ENCODE measurements at places on chromosomes 2 and 18.

DNA sequence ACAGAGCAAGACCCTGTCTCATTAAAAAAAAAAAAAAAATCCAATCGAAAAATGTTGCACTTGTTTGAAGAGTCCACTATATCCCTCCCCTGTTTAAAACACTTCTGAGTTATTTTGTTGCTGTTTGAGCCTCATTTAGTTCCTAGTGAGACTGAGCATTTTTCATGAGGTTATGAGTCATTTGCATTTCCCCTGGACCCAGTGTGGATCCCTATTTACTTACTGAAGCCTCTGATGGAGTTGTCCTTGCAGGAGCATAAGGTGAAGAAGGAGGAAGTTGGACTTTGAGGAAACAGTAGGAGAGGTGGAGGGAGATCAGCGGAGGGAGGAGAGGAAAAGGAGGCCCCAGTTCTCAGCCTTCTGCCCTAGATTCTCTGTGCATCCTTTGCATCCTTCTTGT lies 5.1 kb downstream of the CXCR1 start:
- no peak for DNase-seq

DNA sequence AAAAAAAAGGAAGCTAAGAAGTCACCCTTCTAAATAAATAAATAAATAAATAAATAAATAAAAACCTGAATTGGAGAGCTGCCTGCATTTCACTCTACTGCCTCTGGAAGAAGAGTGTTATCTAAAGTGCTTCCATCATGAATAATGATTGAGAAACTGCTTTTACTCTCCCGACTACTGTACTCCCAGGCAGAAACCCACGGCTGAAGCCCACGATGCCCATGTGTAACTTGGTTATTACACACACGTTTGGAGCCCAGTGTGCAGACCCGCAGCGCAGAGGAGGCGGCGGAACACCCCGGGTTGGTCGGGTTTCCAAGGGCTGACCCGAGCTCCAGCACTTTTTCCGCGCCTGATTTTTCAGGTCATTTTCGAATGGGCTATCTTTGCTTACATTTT lies 697 bp upstream of the SPATS2L start:
- peak; percentile 83 for DNase-seq

- DNase-seq: no peak
These were observed 41.8 kb downstream of the OTX1 start for GRCh38 chr2:63092401-63092800.

- no peak for DNase-seq
These were observed 307.3 kb downstream of the NBAS start for GRCh38 chr2:15253835-15254286.

DNA sequence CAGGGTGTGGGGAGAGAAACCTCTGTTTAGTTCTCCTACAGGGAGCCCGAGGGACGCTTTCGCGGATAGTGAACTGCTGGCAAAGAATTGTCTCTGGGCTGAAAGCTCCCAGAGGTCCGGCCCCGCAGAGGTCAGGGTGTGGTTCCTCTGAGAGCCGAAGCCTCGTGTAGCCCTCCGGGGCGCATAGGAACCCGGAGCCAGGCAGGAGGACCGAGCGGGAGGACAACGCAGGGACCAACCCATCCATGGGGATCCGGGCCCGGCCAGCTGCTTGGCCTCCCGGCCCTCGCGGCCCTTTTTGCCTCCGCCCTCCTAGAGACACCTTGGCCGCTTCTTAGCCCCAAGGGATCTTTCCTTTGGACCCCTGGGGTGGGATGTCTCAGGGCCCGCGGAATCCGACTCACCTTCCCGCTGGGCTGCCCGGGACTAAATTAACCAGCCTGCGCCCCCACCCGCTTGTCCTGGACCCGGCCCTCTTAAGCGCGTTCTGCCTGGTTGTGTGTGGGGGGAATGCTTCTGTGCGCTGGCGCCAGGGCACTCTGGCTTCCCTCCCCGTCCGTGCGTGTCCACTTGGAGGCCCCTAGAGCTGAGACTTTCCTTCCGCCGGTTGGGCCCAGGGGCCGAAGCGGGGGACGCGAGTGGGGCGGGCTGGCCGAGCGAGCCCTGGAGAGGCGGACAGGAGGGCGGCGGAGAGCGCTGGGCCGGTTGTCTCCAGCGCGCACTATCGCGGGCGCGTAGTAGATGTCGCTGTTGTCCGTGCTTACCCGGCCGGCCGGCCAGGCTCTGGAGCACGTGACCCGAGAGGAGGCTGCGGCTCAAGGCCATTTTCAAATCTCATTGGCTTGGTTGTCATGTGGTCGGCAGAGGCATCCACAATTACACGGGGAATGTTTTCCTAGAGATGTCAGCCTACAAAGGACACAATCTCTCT lies at the start of gene HOXD10:
Gene HOXD10, plus strand, starts transcription at position 896 of the 931 bp plus-strand sequence. CDS start 56 bp downstream, outside the sequence.
- peak; percentile 89 for DNase-seq

GRCh38 chr2:222952204-222952603 lies 91.4 kb downstream of the ACSL3 start:
- DNase-seq: no peak

DNA sequence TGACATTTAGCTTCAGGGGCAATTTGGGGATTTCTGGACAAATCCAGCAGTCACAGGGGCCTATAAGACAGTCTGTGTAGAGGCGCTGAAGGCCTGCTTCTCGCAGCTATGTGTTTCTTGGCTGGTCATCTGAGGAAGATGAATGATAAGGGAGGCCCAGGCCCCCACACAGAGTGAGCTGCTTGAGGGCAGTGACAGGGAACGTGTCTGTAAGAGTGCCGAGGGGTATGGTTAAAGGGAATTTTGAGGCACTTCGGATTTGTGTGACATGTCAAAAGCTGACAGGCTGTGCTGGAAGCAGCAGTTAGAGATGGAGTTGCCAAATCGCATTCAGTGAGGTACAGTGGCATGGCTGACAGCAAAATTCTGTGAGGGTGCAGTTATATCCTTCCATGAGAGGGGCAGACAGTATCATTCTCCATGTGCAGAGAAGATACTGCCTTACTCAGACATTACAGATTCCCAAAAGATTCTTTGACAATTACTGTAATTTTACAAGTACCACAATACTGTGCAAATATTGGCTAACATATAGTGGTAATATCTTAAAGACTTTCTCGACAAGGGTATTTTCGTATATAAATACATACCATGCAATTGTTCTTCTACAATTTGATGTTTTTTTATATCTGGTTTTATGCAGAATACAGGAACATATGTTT lies 74.0 kb downstream of the CERS6 start:
- no peak for DNase-seq

- DNase-seq: peak; percentile 68
These were observed 75.2 kb upstream of the CTDP1 start for GRCh38 chr18:79604205-79604912.

GRCh38 chr2:20001361-20001863 lies 11.1 kb downstream of the MATN3 start:
- DNase-seq: no peak

DNA sequence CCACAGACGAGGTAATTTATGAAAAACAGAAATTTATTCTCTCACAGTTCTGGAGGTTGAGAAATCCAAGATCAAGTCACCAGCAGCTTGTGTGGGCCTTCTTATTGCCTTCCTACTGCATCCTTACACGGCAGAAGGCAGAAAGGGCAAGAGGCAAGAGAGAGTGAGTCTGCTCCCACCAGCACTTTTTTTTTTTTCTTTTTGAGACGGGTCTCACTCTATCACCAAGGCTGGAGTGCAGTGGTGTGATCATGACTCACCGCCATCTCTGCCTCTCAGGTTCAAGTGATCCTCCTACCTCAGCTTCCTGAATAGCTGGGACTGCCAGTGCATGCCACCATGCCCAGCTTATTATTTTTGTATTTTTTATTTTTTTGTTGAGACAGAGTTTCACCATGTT lies 78.5 kb upstream of the HK2 start:
- no peak for DNase-seq

DNA sequence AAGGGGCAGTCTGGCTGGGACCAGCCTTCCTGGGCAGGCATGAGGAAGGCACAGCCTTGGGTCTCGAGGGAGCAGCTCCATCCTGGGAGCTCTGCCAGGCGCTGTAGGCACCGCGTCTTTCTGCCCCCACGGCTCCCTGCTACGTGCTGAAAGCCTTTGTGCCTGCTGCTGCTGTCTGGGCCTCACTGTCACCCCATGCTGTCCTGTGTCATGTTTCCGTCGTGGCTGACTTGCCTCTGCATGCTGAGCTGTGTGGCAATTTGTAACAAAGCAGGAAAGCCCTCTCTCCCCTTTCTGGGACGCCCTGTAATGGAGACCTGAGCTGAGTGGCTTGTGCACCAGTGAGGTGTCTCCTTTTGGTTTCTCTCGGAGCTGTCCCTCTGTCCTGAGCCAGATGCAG lies 152.5 kb downstream of the TSN start:
- peak; percentile 69 for DNase-seq

DNA sequence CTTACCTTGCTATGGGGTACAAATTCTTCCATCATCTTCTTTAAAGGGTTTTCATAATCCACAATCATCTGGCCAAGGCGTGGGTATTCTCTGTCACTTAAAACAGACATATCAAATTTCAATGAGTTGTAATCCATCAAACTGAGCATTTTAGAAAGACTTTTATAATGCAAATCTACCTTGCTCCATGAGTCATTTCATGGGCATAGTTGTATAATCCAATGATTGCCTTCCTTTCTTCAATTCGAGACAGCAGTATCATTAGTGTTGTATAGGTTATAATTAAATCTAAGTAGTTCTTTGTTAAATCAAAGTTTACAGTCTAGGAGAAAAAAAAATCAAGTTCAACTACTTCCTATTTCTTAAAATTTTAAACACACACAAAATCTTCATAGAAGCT lies 36.3 kb downstream of the NCKAP1 start:
- no peak for DNase-seq

- no peak for DNase-seq
These were observed 253.1 kb downstream of the TDRD15 start for GRCh38 chr2:21376864-21377263.

GRCh38 chr2:222711315-222711940 lies 40.0 kb downstream of the MOGAT1 start:
- no peak for DNase-seq

- peak; percentile 53 for DNase-seq
These were observed 41.5 kb upstream of the OTOS start for GRCh38 chr2:240182001-240182400.

GRCh38 chr18:79371561-79372121 lies 24.1 kb upstream of the NFATC1 start:
- DNase-seq: no peak

DNA sequence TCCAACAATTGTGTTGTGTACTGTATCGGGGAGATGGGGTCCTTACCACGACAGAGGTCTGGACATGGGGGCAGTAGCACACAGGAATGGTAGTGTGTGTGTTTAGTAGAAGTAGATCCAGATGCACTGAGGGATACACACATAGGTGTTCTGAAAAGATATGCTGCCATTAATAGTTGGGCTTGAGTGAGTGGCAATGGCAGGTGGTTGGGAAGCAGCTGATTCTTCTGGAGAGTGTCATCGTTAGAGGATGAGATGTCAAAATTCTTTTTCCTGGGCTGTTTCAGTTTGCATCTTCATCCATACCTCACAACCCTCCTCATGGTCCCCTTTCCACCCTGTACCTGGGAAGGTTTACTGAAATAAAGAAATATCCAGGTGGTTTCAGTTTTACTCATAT lies 66.6 kb downstream of the UGGT1 start:
- DNase-seq: no peak

- DNase-seq: no peak
These were observed 84.8 kb downstream of the ACAA2 start for GRCh38 chr18:49728542-49728941.

- no peak for DNase-seq
These were observed 25.7 kb downstream of the SRBD1 start for GRCh38 chr2:45585267-45585861.

- no peak for DNase-seq
These were observed 11.8 kb downstream of the C2orf69 start for GRCh38 chr2:199922856-199923255.

GRCh38 chr18:68847219-68847837 lies 49.4 kb downstream of the CCDC102B start:
- no peak for DNase-seq

DNA sequence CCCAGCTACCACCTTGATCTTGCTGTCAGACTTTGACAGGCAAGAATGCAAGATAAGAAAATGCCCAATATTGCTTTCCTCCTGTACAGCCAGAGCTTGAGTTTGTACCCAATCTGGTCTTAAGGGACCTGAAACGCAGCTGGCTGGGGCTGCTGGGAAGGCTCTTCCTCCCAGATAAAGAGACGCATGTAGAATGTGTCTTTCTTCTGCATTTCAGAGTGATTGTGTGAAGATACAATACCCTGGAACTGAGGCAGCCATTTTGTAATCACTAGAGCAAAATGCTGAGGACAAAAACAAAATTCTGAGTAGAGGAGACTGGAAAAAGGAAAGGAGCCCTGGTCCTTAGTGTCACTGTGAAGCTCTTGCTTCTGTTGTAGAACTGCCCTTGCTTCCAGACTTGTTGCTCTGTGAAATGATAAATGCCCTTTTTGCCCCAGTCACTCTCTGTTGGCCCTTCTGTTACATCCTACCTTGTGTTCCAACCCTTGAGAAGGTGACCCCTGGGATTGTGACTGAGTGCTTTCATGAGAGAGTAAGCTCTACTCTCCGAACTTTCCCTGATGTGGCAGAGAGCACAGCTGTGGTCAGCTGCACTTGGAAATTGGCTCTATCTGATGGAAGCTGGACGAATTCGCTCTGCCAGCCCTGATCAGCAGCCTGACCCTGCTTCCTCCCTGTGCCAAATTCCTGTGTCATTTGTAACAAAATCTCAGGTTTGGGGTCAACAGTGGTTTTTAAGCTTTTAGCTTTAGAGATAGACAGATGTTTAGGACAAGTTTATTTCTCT lies 137.4 kb upstream of the RBMS1 start:
- no peak for DNase-seq

DNA sequence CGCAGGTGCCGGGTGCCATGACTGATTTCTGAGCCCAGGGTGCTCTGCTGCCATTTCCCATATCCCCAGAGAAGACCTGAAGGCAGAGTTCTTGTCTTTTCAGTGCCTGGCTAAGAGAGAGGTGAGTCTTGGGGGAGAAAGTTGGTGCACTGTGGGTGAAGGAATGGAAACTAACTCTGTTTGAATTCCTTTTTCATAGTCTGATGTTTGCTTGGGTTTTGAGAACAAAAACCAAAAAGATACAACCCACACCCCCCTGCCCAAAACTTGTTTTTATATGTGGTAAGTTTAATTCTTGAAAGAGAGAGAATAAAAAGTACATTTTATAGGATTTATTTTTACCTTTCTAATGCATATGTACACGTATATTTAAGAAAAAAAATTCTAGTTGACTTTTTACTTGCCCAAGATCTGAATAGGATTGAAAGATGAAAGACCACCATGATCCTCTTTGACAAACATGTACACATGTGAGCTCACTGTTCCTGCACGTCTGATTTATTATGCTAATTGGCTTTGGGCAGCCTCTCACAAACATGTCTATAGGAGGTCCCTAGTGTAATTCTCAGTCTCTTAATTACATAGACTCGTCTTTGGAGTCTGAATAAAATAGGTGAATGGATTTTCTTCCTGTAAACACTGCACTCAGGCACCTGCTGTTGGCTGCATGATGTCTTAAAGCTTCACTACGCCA lies 46.3 kb downstream of the ARL4C start:
- DNase-seq: no peak

GRCh38 chr2:167492486-167492885 lies 604.2 kb downstream of the XIRP2 start:
- no peak for DNase-seq

DNA sequence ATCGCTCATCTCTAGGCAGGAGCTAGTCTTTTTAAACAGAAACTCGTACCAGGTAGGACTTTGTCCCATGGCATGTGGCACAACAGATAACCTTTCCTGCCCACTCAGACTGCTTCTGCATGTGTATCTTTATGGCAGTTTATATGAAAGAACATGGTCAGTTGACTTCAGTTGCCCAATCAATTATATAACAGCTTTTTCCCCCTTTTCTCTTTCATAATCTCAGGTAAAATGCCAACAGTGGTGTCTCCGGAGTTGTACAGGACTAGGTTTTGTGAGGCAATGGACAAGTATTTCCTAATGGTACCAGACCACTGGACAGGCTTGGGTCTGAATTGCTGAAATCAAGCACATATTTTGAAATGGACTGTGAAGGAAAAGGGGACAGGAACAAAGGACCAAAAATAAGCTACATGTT lies 51.6 kb upstream of the PTH2R start:
- no peak for DNase-seq
